Activated CD4-positive, alpha-beta T cell treated with anti-CD3 and anti-CD28 coated beads, Interleukin-2, amount 50 U/mL, for 48 hours (primary cell): ENCODE measurements at places on chromosomes 4 and X.

DNA sequence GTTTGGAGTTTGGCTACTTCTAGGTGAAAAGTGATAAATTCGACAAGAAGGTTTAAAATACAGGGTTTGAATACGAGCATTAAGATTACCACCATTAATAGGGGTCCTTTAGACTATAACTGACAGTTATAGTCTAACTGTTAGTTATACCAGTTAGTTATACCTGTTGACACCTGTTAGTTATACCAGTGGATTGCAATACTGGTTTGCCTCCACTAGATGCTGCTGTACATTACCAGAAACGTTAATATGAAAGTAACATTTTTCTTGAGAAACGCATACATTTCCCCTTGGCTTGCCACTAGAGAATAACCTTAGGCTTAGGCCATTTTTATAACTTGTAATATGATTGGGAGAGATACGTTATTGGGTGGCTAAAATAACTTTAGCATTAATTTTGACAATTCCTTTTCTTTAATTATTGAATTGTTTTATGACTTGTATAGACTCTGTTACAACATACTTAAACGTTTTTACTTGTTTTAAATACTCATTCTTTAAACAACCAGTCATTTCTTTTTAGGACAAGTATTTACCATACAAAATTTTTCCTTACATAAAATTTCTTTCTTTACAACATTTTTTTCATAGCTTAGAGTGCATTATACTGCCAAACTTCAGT is 911.2 kb downstream of the FSTL5 start:
- DNase-seq = no peak

DNA sequence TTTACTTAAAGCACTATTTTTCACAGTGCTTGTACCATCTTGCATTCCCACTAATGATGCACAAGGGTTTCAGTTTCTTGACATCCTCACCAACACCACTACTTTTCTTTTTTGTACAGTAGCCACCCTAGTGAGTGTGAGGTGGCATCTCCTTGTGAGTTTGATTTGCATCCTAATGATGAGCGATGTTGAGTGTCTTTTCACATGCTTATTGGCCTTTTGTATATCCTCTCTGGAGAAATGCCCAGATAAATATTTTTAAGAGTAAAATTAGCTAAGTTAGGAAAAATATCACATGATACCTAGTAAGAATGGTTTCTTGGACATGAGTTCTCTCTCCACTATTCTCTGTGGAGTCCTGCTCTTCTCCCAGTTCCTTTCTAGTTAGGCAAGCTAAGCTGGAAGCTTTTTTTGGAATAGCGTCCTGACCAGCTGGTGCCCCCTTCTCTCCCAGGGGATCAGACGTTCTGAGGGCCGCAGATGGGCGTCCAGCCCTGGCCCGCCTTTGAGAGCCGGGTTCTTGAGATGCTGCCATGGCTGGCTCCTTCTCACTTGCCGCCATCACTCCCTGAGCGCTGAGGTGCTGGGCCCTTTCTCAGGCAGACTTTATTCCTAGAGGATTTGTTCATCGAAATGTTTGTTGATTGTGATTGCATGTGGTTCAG is 132.1 kb downstream of the ARHGAP10 start:
- DNase-seq = no peak

DNA sequence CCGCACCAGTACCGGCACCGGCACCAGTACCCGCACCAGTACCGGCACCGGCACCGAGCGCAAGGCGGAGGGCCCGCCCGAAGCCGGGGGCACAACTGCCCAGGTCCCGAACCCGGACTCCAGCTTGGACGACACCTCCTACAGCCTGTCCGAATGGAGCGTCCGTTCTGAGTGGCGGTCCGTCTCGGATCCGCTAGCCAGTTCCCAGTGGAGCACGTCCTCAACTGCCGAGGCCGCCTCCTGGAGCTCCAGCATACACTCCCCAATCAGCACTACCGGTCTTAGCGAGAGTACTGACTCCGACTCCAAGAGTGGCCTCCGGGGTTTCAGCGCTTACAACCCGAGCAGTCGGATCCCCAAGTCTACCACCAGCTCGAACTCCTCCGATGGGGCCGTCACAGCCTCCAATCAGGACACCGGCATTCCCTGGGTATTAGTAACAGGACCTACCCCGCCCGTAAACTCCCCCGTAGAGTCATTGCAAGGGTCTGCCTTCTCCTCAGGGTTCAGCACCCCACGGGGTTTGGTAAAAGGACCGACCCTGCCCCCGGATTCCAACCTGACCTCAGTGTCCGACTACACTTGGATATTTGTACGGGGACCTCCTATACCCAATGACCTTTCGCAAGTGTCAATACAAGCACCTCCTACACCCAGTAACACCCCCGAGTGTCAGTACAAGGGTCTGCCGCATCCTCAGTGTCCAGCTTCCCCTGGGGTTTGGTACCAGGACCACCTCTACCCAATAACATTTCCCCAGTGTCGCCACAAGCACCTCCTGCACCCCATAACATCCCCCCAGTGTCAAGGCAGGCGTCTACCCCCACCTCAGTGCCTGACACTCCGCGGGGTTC is 721 bp upstream of the MAOA start:
- DNase-seq = peak; percentile 32

- no peak for DNase-seq
Measured at GRCh38 chrX:132271311-132271778, 52.1 kb upstream of the RAP2C start.

DNA sequence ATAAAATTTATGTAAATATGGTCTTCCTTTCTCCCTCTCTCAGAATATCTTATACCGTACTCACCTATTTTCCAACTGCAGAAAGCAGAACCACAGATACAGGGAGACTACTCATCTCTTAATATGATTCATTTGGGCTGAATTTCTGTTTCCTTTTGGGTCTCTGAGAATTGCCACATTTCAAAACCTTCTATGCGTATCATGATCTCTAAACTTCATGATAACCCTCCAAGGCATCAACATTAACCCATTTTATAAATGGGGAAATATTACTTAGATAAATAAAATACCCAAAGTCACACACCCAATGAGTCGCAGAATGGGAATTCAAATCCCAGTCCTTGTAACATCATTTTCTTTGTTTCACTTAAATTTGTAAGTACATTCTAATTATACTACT is 16.6 kb upstream of the PRDM8 start:
- no peak for DNase-seq

- no peak for DNase-seq
Measured at GRCh38 chr4:101753721-101754120, 36.8 kb upstream of the BANK1 start.

DNA sequence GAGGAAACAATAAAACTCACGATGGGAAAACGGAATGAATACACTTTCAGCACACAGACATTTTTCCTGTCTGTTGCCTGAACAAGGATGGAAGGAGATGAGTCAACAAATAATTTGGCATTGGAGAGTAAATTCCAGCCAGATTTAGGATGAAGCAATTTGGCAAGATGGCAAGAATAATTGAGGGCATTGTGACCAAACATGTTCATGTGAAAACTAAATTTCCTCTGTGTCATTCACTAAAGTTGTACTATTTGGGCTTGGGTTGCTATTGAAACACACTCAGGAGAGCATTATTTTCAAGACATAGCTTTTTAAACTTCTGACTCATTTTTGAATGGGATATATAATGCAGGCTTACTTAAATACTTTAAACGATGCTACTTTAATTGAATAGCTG is 1614.4 kb downstream of the PCDH19 start:
- no peak for DNase-seq

DNA sequence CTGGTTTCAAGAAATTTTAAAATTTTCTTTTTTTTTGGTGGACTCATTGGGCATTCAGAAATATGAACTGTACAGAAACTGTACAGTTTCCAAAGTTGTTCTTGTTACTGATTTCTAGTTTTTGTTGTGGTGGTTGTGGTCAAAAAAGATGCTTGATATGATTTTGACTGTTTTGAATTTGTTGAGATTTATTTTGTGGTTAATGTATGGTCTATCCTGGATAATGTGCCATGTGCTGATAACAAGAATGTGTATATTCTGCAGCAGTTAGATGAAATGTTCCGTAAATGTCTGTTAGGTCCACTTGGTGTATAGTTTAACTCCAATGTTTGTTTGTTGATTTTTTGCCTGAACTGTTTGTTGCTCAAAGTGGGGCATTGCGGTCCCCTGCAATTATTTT is 127.6 kb upstream of the NUDT6 start:
- no peak for DNase-seq

GRCh38 chrX:44068043-44068442 is 94.9 kb upstream of the NDP start:
- DNase-seq = no peak

DNA sequence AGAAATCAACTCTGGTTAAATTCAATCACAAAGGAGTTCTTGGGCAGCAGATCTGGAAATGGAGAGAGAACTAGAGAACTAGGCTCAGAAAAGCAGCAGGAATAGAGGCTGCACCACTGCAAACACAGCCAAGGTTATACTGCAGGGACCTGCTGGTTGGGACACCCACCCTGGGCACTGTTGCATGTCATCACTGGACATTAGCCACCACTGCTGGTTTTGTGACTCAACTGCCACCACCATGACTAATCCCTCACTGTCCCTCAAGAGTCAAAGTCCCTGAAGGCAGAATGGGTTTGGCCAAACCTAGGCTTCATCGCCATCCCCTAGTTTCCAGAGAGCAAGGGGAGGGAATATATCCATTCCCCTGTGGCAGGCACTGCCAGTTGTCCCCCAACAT is 38.1 kb upstream of the IRAK1 start:
- DNase-seq = no peak

DNA sequence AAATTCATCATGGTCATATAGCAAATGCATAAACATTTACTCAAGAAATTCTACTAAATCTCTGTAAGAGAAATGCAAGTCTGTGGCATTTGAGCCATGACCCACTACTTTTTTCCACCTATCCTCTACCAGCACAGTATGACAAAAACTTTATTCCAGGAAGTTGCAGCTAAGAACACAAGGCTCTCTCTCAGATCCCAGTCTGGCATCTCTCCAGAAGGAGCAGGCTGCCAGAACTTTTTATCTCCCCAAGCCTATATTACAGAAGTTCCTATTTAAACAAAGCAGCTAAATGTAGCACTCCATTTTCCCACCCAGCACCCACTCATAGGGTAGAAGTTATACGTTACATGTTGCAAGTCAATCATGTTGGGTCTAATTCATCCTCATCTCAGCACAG is 49.3 kb upstream of the EPGN start:
- no peak for DNase-seq

DNA sequence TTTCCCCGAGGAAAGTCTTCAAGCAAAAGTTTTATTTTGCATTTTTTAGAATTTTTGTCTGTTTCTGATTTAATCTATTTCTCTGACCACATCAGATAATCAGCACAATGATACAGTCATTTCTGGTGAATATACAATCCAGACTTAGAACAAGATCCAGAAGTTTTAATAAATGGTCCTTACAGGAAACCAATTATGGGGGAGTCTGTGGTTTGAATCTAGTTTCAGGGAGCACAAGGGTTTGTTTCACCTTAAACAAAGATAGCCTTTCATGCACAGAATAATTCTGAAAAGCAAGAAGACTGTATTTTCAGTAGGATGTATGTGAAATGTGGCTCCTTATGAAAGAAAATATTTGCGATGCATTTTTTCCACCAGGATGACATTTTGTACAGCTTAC is 158.5 kb upstream of the ARSJ start:
- no peak for DNase-seq

DNA sequence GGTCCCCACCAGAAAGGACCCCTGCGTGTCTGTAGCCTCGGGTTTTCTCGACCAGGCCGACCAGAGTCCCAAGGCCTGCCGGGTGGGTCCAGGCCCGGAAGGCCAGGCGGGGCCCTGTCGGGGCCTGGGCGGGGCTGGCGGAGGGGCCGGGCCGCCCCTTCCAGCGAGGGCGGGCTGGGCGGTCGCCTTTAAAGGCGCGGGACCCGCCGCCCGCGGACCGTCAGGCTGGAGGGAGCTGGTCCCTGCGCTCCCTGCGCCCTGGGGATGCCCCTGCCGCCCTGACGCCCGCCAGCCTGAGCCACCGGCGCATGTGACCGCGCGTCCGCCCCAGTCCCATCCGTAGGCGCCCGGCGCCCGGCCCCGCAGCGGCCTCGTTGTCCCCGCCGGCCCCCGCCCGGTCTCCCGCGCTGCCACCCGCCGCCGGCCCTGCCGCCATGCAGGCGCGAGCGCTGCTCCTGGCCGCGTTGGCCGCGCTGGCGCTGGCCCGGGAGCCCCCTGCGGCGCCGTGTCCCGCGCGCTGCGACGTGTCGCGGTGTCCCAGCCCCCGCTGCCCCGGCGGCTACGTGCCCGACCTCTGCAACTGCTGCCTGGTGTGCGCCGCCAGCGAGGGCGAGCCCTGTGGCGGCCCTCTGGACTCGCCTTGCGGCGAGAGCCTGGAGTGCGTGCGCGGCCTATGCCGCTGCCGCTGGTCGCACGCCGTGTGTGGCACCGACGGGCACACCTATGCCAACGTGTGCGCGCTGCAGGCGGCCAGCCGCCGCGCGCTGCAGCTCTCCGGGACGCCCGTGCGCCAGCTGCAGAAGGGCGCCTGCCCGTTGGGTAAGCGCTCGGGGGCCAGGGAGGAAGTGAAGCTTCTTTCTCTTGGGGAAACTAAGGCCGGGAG is at the start of gene HTRA3:
Gene HTRA3 (plus strand): TSS at position 220 of the 883 bp plus-strand sequence. CDS start 215 bp downstream, at position 435.
- no peak for DNase-seq

DNA sequence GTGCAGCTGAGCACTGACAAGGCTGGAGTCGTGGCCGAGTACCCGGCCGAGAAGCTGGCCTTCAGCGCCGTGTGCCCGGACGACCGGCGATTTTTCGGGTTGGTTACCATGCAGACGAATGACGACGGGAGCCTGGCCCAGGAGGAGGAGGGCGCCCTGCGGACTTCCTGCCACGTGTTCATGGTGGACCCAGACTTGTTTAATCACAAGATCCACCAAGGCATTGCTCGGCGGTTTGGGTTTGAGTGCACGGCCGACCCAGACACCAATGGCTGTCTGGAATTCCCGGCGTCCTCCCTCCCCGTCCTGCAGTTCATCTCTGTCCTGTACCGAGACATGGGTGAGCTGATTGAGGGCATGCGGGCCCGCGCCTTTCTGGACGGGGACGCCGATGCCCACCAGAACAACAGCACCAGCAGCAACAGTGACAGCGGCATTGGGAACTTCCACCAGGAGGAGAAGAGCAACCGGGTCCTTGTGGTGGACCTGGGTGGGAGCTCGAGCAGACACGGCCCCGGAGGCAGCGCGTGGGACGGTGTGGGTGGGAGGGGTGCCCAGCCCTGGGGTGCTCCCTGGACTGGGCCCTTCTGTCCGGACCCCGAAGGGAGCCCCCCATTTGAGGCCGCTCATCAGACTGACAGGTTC is 24.3 kb downstream of the RGS12 start:
- no peak for DNase-seq

GRCh38 chr4:70619778-70620177 is 8.8 kb upstream of the ENAM start:
- no peak for DNase-seq
